ENCODE measurements at places on chromosomes 2 and 18.

DNA sequence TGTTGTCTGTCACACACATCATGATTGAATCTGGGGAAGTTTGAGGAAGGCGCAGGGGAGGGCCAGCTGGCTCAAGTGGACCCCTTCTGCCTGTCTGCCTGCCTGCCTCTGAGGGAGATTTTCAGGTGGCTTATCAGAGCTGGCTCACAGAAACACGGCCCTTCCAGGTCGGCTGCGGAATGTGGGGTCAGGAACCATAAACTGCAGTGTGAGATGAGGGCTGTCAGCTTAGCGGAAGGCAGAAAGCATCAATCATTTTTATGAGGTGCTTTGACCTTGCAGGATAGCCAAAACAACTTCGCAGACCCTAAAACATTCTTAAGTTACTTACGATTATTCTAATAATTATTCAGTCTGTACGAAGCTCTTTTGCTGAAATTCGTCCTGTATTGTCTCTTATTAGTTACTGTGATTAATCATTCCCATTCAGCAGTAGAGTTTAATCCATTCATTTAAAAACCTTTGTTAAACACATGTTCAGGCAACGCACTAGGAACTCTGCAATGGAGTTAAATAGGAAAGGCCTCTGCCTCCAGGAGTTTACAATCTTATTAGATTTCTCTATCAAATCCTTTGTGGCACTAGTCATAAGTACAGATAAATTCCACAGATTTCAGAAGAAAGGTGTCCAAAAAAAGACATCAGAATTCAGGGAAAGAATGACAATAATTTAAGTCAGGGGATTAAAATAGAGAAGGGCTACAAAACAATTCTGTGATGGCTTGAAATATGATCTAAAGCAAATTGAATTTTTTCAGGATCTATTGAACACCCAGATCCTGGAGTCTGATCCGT is 371.6 kb downstream of the HRH4 start:
- DNase-seq, result no peak

GRCh38 chr18:79453816-79454735 is 58.3 kb downstream of the NFATC1 start:
- no peak for DNase-seq

DNA sequence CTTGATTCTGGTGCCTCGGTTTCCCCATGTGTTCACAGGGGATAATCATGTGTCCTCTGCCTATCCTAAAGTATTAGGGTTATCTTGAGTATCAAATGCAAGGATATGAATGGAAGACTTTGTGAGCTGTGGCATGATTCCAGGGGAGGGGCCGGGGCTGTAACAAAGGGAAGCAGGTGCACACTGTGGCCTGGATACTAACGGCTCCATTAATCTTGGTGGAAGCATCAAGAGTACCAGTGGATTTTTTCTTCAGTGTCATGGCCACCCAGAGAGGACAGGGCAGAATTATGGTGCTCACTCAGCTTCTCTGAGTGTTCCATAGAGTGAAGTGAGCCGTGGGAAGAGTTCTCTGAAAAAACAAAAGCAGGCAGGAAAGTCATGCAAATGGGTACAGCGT is 320.1 kb downstream of the ALK start:
- DNase-seq, result no peak

- no peak for DNase-seq
These were observed 612.6 kb upstream of the ACVR2A start for GRCh38 chr2:147232225-147232669.

GRCh38 chr18:22211657-22212056 is 42.3 kb downstream of the GATA6 start:
- no peak for DNase-seq

DNA sequence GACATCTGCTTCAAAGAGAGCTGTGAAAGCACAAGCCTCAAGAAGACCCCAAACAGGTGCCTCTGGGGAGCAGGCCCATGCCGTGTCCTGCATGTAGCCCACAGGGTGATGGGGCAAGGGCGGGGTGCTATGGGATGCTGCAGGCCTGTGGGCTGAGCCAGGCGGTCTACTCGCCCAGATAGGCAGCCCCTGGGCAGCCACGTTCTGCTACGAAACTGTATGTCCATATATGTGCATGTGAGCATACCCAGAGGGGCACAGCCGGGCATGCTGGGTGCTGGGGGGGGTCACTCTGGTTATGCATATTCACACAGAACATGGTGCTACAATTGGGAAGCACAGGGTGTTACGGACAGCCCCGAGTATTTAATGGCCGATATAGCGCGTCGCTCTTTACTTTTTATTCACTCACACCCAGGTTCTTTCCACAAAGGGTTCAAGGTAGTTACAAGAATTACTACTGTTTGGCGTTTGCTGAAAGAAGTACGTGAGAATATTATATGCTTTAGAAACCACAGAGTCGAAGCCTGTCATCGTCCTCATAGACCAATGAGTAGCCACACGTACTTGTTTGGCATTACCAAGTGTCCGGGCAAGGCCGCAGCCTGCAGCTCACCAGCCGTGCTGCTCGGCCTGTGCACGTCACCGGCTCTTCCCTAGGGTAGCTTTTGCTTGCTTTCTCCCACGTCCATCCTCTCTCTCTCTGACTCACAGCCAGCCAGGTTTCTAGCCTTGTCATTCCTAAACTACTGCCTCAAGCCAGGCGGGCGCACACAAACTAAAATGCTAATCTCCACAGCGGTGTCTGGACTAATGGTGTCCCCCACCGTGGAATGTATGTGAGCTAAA is 14.4 kb downstream of the MTERF4 start:
- no peak for DNase-seq

GRCh38 chr2:65960953-65961352 is 474.0 kb upstream of the MEIS1 start:
- DNase-seq, result no peak

DNA sequence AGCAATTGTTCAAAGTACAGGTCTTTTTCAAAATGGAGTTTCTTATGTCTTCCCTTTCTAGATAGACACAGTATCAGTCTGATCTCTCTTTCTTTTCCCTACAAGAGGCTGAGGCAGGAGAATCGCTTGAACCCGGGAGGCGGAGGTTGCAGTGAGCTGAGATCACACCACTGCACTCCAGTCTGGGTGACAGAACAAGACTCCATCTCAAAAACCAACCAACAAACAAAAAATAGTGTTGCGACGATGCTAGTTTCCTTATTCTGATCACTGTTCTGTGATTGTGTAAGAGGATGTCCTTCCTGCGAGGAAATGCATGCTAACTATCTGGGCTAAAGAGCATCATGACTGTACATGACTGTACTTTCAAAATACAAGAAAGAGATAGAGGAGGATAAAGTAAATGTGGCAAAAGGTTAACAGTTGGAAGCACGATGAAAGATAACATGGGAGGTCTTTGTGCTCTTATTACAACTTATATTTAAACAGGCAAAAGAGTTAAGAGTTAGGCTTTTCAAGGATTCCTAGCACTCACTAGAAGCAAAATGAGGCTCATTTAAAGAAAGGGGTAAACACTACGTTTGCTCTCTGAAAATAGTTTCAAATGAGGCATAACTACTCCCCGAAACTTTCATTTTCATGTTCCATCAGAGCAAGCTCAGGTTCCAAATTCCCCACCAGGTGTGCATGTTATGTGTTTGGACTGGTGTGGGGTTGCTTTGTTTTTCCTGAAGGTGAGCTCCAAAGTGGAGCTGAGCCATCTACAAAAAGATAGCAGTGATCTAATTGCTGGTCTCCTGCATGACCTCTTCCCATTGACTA is 23.8 kb downstream of the SOWAHC start:
- DNase-seq, result no peak

DNA sequence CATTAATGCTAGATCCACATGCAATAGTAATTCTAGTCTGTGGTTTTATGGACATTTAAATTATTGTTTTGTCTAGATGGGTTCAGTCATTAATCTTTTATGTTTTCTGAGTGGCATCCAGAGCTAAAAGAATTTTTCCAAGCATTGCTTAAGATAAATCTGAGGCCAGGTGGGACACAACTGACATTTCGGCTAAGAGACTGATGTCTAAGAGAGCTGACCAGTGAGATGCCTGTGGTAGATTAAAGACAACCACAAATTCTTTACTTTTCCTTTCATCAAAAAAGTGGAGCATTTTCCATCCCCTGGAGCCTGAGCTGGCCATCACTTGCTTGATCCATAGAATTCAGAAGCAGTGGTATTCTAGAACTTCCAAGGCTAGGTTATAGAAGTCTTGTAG is 182.2 kb downstream of the NRP2 start:
- no peak for DNase-seq

Data from NCI-H446 (cell line).